ENCODE measurements at places on chromosomes 4 and X.
A peak's percentile ranks its signal among the peaks of the same experiment; 100 is the strongest.

- DNase-seq = no peak
Measured at GRCh38 chr4:162016991-162017390, 146.8 kb downstream of the FSTL5 start.

DNA sequence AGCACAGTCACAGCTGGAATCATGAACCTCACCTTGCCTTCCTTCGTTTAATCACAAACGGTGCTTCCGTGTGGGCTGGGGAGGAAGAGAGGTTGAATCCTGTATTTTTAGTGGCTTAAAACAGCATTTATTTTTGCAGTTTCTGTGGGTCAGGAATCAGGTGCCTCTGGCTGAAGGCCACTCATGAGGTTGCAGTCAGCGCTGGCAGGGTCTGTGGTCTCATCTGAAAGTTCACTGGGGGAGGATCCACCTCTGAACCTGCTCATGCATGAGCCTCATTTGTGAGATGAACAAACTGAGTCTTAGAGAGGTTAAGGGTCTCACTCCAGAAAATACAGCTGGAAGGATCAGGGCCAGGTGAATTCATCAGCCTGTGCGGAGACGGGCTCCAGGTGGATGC, 17.1 kb upstream of the ABLIM2 start:
- no peak for DNase-seq

GRCh38 chr4:47711646-47712045, 126.2 kb downstream of the CORIN start:
- DNase-seq = no peak

DNA sequence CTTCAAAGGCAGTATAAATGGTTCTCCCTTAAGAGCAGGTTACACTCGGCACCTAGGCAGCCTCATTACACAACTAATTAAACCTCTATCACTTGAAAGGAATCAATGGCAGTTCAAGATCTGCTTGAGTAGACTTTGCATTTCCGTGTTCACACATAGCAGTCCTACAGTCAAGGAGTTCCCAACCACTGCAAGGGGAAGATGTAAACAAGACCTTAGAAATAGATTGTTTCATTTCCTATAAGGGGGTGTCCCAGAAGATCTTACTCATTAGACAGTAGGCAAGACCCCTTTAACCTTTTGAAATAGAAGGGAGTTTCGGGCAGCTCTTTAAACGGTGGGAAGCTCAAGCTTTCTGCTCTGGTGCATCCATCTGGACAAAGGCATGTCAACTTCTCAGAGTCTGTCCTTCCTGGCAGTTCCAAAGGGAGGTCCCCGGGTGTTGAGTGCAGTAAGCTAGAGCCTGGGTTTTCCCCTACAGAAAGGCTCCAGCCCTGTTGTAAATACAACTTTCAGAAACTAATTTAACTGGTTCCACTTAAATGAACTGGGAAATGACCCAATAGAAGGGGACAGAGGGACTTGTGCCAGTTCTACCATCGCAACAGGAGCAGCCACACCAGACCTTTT, 150.8 kb downstream of the RBMX2 start:
- DNase-seq = no peak

DNA sequence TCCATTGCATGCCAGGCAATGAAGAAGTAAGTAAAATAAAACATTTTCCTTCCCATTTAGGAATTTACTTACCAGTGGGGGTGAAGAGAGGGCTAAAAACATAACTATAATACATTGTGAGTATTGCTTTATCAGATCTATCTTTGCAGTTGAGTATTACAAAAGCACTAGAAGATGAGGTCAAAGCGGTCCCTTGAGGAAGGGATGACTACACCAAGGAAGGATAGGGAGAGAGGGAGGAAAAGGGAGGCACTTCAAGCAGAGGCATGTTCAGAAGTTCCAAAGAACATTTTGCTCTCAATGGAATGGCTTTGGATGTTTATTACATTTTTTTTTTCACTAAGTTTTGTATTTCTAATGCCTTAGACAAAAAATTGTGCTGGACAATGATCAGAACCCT, 127.8 kb downstream of the TET2 start:
- no peak for DNase-seq

GRCh38 chrX:53294024-53294648, 12.8 kb upstream of the IQSEC2 start:
- no peak for DNase-seq

DNA sequence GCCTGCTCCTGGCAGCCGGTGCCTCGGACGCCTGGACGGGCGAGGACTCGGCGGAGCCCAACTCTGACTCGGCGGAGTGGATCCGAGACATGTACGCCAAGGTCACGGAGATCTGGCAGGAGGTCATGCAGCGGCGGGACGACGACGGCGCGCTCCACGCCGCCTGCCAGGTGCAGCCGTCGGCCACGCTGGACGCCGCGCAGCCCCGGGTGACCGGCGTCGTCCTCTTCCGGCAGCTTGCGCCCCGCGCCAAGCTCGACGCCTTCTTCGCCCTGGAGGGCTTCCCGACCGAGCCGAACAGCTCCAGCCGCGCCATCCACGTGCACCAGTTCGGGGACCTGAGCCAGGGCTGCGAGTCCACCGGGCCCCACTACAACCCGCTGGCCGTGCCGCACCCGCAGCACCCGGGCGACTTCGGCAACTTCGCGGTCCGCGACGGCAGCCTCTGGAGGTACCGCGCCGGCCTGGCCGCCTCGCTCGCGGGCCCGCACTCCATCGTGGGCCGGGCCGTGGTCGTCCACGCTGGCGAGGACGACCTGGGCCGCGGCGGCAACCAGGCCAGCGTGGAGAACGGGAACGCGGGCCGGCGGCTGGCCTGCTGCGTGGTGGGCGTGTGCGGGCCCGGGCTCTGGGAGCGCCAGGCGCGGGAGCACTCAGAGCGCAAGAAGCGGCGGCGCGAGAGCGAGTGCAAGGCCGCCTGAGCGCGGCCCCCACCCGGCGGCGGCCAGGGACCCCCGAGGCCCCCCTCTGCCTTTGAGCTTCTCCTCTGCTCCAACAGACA, 4.4 kb downstream of the SOD3 start:
- DNase-seq = no peak

DNA sequence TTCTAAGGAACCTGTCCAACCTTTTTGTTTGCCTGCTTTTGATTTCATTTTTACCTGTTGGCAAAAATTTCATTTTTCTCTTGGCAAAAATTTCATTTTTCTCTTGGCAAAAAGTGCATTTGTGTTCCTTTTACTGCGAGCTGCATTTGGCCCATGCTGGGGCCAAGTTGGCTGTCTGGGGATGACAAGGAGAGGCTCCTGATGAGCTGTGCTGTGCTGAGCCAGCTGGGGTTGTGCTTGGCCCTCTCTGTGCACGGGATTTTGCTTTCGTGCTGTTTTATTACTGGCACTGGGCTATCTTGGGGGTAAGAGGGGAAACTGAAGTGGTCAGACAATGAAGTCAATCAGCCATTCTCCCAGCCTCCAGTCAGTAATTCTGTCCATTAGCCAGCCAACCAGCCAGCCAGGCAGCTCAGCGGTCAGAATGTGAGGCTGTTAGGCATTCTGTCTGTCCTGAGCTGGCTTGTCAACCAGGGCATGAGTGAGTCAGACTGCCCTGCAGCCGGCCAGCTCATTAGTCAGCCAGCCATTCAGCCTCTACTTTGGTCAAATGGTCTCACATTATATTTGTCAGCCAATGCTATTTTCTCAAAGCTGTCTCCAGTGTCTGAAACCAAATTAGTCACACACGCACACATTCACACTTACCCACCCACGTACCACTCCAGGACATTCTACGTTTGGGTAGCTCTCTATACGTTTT, 56.9 kb upstream of the PRPS1 start:
- no peak for DNase-seq

DNA sequence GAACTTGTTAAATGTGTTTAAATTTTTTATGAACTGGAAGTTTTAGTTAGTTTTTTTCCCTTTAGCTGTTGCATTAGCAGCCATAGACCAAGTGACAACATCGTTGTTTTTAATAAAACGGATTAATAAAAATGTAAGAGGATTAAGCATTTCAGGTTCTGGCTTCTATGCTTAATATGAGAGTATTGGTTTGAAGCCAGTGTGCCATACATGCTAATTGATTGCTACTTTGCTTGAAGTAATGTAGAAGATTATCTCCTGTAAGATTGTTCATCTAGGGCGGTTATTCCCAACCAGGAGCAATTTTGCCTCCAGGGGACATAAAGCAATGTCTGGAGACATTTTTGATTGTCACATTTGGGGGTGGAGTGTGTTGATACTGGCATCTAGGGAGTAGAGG, 54.3 kb downstream of the TLL1 start:
- no peak for DNase-seq

- DNase-seq = no peak
Measured at GRCh38 chr4:41638866-41639265, 100.9 kb downstream of the LIMCH1 start.

GRCh38 chr4:13262816-13263215, 221.3 kb downstream of the RAB28 start:
- DNase-seq = no peak

DNA sequence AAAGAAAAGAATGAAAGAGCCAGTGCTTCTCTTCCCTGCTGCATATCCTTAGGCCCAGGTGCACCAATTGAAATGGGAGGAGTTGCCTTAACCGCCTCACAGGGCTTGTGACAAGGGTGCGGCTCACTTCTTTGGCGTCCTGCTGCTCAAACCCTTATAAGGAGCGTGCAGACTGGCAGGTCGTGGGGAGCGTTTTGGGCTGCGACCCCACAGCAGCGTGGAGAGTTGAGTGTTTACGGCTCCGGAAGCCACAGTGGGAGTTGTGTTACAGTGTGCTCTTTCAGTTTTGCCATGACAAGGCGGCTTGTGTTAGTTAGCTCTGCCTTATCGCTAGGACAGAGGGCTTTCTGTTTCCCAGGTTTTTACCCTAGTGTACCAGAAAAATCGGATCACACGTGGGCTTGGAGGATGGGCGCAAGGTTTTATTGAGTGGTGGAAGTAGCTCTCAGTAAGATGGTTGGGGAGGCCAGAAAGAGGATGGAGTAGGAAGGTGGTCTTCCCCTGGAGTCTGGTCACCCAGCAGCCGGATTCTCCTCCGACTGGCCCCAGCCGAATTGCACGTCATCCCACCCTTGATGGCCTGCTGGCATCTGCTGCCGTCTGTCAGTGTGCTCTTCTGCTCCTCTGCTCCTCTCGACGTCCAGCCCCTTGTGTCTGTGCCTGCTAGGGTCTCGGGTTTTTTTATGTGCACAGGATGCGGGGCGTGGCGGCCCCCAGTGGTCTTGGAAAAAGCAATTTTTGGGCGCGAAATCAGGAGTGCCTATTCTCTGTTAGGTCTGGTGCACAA, 718.9 kb downstream of the ARAP2 start:
- peak; percentile 14 for DNase-seq

GRCh38 chr4:179605196-179605595, 2163.0 kb upstream of the AGA start:
- DNase-seq = no peak

GRCh38 chrX:55135171-55135570, 46.4 kb downstream of the PAGE2 start:
- peak; percentile 54 for DNase-seq

DNA sequence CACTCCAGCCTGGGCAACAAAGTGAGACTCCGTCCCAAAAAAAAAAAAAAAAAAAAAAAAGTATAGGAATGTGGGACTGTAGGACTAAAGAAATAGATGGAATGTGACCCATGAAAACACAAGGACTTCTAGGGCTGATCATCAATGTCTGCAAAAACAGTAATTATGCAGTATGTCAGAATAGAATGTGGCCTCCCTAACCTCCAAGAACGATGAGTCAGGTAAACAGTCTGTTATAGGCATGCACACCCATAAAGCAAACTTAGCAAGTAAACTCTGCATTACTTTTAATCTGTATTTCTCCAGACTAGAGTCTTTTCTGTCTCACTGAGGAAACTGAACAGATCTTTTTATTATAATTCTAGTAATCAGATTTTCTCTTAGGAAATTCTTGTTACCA, 233.4 kb downstream of the HNRNPD start:
- DNase-seq = no peak

DNA sequence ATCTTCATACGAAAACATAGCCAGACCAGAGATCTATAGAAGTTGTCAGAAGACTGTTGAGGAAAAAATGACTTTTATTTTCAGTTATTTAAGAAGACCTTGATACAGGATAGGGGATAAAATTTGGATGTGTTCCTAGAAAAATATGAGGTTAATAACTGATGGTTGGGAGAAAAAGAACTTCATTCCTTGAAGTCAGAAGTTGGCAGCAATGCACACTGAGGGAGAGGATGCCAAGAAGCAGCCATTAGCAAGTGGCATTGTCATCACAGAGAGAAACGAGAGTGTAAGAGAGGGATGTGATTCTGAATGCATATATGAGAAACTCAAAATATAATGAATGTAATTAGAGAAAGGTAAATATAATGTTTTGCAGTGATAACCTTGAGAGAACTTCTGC, 382.1 kb upstream of the EPHA5 start:
- no peak for DNase-seq

- no peak for DNase-seq
Measured at GRCh38 chr4:1900087-1900433, 28.9 kb downstream of the NSD2 start.

GRCh38 chr4:186820391-186820891, 96.8 kb upstream of the FAT1 start:
- no peak for DNase-seq

DNA sequence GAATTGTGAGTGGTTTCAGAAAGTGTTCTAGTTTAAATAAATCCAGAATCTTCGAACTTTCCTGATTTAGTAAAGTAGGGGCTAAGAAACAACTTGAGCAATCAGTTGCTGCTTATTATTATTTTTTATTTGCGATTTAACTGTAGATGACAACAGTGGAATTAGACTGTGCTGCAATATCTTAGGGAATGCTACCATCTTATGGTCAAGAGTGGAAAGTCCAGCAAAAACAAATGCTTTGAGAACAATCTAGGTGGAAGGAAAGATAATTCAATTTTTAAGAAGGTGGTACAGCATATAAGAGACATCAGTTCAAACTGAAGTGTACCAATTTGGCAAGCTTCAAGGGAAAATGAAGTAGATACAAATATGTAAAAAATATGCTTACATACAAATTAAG, 73.3 kb downstream of the CYLC1 start:
- no peak for DNase-seq

GRCh38 chrX:13855689-13856450, 39.0 kb upstream of the GPM6B start:
- no peak for DNase-seq

GRCh38 chr4:42642101-42642797, 14.7 kb downstream of the ATP8A1 start:
- no peak for DNase-seq

DNA sequence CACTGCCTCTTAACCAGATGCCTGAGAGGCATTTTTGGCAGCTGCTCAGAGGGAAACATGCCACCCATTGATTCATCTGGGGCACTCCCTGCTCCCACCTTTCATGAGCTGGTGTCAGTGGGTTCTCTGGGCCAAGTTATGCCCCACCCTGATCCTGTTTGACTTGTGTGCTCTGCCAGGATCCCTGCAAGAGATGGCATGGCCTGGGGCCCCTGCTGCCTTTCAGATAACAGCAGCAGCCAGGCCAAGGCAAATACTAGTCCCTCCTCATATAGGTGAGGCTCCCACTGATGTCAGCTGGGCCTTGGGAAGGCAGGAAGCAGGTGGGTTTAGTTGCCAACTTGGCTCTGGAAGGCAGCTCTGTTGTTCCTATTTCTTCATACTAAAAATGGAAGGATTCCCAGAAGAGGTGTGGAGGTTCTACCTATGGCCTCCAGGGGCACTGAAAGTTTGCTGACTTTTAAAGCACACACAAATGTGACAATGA, 192.9 kb upstream of the RBPJ start:
- no peak for DNase-seq

Data from activated CD4-positive, alpha-beta T cell treated with anti-CD3 and anti-CD28 coated beads for 36 hours (primary cell).